ENCODE measurements at places on chromosomes 16 and 17.

GRCh38 chr16:9378876-9379275 lies 287.4 kb downstream of the HAPSTR1 start:
- no peaks in the 10 kb centered on the region for H3K27me3 ChIP-seq
- H3K27ac ChIP-seq = no peak overlapping the region
- H3K36me3 ChIP-seq = no peaks in the 10 kb centered on the region
- no peak overlapping the region for H3K4me3 ChIP-seq

DNA sequence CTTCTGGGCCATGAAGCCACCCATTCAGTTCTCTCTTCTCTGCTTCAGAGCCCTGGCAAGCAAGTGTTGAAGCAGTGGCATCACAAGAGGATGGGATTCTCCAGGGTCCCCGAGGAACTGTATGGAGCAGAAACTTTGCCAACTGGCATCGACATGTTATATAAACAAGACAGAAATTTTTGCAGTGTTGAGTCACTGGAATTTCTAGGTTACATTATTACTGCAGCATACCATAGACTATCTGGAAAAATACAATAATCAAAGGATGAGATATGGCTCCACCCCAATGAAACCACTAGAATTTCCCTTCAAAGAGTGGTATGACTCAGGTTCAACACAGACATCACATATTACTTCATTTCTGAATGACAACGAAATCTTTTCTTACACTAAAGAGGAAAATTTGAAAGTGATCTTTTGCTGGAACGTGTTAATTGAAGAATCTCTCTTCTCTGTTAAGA lies 343.0 kb upstream of the DYNLRB2 start:
- no peak overlapping the region for H3K4me3 ChIP-seq
- no peak for DNase-seq
- H3K27ac ChIP-seq = no peak overlapping the region
- H3K4me1 ChIP-seq = no peaks in the 10 kb centered on the region
- 0 out of 2 replicates have a peak, but pooled peaks cover 4% of the 10 kb centered on the region for H3K27me3 ChIP-seq

GRCh38 chr16:66585481-66586239 lies 6.4 kb downstream of the CMTM2 start:
- no peak for DNase-seq
- H3K27ac ChIP-seq = no peak overlapping the region
- H3K4me1 ChIP-seq = peaks cover 3% of the 10 kb centered on the region
- H3K36me3 ChIP-seq = no peaks in the 10 kb centered on the region

DNA sequence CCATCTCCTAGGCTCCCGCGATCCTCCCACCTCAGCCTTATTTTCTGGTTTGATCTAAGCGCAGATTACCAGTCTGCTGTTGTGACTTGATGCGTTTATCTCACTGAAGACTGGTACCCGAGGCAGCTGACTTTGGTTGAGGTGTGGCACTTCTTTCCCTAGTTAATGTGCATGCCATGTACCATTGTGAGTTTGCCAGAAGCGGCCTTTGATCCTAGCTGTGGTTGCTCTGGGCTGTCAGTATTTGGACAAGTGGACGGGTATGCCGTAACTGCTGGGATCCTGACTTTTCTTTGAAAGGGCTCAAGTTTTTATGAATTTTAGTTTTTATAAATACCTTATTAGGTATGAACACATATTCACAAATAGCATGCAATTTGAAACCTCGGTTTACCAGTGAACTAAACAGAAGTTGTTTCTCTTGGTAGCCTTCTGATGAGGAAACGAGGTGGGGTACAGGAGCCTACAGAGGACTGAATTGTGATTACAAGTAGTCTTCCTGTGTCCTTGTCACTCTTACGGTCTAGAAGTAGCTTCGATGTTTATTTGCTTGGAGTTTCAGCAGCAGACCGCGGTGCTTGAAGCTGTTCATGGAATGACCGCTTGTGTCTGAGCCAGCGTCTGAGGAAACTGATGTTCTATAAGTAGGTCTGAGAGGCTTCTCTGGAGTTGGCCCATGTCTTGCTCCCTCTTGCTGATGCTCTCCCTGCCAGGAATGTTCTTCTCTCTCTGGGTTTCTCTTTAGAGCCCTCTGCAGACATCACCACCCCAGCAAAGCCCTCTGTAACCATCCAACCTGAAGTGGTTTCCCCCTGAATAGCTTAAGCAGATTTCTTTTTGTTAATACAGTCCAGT lies 40.0 kb downstream of the SEC14L1 start:
- no peak overlapping the region for H3K27ac ChIP-seq
- peaks cover 3% of the 10 kb centered on the region for H3K36me3 ChIP-seq
- H3K4me1 ChIP-seq = peaks cover 27% of the 10 kb centered on the region
- H3K27me3 ChIP-seq = no peaks in the 10 kb centered on the region

GRCh38 chr17:7440113-7440833 lies 961 bp downstream of the FGF11 start:
- no peaks in the 10 kb centered on the region for H3K27me3 ChIP-seq
- H3K27ac ChIP-seq = peak overlapping the region; percentile 46

GRCh38 chr17:57425431-57425830 lies 169.1 kb downstream of the MSI2 start:
- peaks cover 50% of the 10 kb centered on the region for H3K4me1 ChIP-seq
- H3K27ac ChIP-seq = peak overlapping the region; percentile 47
- DNase-seq = no peak
- H3K27me3 ChIP-seq = no peaks in the 10 kb centered on the region
- peaks cover 2% of the 10 kb centered on the region for H3K36me3 ChIP-seq

GRCh38 chr17:80168371-80168770 lies 1.5 kb upstream of the CARD14 start:
- no peak overlapping the region for H3K27ac ChIP-seq
- no peaks in the 10 kb centered on the region for H3K36me3 ChIP-seq
- no peaks in the 10 kb centered on the region for H3K4me1 ChIP-seq
- no peak overlapping the region for H3K4me3 ChIP-seq
- no peaks in the 10 kb centered on the region for H3K27me3 ChIP-seq

- H3K4me1 ChIP-seq = peaks cover 48% of the 10 kb centered on the region
- H3K27ac ChIP-seq = peak overlapping the region; percentile 67
- H3K27me3 ChIP-seq = no peaks in the 10 kb centered on the region
- peaks cover 1% of the 10 kb centered on the region for H3K36me3 ChIP-seq
These were observed 718 bp downstream of the ATP2A3 start for GRCh38 chr17:3963237-3964201.

DNA sequence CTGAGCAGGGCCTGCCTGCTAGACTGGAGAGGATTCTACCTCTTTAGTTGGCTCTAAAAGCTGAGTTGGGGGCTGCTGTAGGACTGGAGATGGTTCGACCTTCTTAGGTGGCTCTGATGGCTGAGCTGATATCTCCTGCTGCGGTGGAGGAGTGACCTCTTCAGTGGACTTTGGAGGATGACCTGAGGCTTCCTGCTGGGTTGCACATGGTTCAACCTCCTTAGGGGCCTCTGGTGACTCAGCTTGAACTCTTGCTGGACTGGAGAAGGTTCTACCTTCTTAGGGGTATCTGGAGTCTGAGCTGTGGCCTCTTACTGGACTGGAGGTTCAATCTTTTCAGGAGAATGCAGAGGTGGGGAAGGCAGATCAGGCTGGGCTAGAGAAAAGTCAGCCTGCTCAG lies 48.9 kb upstream of the TMEM97 start:
- no peak for DNase-seq
- H3K27ac ChIP-seq = no peak overlapping the region
- peaks cover 6% of the 10 kb centered on the region for H3K4me1 ChIP-seq
- no peak overlapping the region for H3K4me3 ChIP-seq
- H3K36me3 ChIP-seq = no peaks in the 10 kb centered on the region
- H3K27me3 ChIP-seq = no peaks in the 10 kb centered on the region

- no peak overlapping the region for H3K4me3 ChIP-seq
- DNase-seq = no peak
- H3K27ac ChIP-seq = no peak overlapping the region
- H3K27me3 ChIP-seq = no peaks in the 10 kb centered on the region
- H3K36me3 ChIP-seq = no peaks in the 10 kb centered on the region
- H3K4me1 ChIP-seq = peaks cover 12% of the 10 kb centered on the region
These were observed 50.4 kb upstream of the BCAR1 start for GRCh38 chr16:75301804-75302203.

- DNase-seq = no peak
- no peaks in the 10 kb centered on the region for H3K36me3 ChIP-seq
- no peak overlapping the region for H3K27ac ChIP-seq
- H3K4me3 ChIP-seq = no peak overlapping the region
These were observed 5.8 kb upstream of the RPRML start for GRCh38 chr17:46984892-46985291.

DNA sequence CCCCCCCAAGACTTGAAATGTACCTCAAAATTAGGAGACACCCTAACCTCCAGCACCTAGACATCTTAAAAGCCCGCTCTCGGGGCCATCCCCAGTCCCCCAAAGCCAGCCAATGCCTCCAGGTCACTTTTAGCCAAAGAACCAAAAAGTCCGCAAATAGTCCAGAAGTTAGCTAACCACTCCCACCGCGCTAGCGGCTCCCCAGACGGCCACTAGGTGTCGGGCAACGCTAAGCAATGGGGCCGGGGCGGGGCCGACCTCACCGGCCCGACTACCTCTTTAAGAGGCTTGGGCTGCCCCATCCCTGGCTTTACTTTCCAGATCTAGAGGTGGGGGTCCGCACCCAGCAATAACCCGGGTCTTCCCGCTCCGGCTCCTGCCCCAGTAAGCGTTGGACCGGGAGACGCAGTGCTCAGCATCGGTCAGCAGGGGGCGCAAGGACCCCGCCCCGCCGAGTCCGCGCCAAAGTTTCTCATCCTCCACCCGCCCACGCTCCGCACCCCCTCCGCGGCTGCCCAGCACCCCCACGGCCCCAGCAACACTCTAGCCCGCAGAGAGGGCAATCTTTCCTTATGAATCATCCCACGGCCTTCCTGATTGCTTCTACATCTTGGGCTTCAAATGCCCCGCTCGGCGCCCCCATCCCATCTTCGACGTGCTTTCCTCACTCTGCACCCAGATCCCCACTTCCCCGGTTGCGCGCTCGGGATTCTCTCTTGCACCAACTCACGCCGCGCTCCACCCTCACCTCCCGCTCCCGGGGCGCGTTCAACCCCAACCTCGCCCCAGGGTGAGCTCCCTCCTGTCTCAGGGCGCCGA lies 765 bp downstream of the COL1A1 start:
- H3K4me3 ChIP-seq = peak overlapping the region; percentile 70
- peaks cover 9% of the 10 kb centered on the region for H3K4me1 ChIP-seq
- no peaks in the 10 kb centered on the region for H3K36me3 ChIP-seq
- DNase-seq = no peak

DNA sequence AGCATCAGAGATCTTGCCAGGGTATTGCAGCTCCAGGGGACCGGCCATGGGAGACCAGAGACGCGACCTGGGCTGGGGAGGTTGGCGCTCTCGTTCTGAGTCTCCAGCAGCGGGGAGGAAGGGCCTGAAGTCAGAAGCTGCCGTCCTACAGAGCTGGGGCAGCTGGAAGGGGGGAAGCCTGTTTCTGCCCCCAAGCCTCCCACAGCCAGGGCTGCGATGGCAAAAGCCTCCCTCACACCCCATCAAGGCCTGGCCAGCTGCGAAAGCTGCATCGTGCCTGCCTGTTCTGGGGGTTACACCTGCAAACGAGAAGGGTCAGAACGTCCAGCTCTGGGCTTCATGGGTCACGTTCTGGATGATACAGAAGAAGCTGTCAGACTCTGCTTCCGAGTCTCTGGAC lies 26.1 kb downstream of the MAPK8IP3 start:
- H3K36me3 ChIP-seq = peaks cover 35% of the 10 kb centered on the region
- no peak for DNase-seq
- H3K27me3 ChIP-seq = no peaks in the 10 kb centered on the region
- no peak overlapping the region for H3K27ac ChIP-seq
- H3K4me1 ChIP-seq = no peaks in the 10 kb centered on the region
- no peak overlapping the region for H3K4me3 ChIP-seq

GRCh38 chr16:10935226-10935915 lies 6.9 kb downstream of the DEXI start:
- H3K4me1 ChIP-seq = peaks cover 38% of the 10 kb centered on the region
- H3K27ac ChIP-seq = no peak overlapping the region
- H3K27me3 ChIP-seq = no peaks in the 10 kb centered on the region
- peaks cover 2% of the 10 kb centered on the region for H3K36me3 ChIP-seq
- DNase-seq = no peak

GRCh38 chr17:49388290-49388640 lies 26.2 kb upstream of the ZNF652 start:
- DNase-seq = no peak
- H3K36me3 ChIP-seq = no peaks in the 10 kb centered on the region
- H3K4me1 ChIP-seq = peaks cover 39% of the 10 kb centered on the region

- peak overlapping the region; percentile 75 for H3K27ac ChIP-seq
- peaks cover 51% of the 10 kb centered on the region for H3K4me1 ChIP-seq
- H3K27me3 ChIP-seq = no peaks in the 10 kb centered on the region
- no peak for DNase-seq
These were observed 113.8 kb downstream of the MSI2 start for GRCh38 chr17:57370037-57370581.

DNA sequence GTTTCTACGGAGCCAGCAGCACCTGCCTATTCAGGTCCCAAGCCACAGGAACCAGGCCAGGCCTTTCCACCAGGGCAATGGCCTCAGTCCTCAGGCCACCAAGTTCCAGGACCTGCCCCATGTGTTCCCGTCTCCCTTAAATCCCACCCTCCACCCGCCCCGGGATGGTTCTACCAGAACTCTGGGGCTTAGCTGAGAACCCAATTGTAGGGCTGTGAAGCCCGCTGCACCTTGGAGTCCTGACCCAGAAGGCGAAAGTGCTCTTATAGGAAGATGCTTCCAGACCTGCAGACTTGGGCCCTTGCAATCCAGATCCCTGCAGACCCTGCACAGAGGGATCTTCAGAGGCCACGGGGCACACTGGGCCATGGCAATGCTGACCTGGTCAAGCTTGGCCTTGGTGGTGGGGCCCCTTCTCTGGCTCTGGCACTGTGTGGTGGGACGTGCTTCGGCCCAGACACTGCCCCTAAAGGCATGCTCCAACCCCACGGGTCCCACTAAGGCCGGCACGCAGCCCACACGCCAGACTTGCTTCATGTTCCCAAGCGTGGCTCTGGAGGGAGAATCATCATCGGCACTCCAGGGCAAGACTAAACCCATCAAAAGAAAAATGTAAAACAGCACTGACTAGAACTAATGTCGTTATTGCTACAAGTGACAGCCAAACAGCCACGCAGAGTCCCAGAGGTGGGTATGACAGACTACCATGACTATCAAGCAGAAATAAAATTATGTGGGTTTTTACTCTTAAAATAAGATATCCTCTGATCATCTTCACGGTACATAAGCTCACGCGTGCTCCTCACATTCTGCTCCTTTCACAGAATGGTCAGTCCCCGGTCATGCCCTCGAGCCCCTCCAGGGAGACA lies 41.3 kb upstream of the ATP2A3 start:
- H3K27ac ChIP-seq = no peak overlapping the region
- no peaks in the 10 kb centered on the region for H3K27me3 ChIP-seq
- no peaks in the 10 kb centered on the region for H3K4me1 ChIP-seq

All from GM12878 (cell line).